ENCODE measurements at places on chromosomes 4 and X.

DNA sequence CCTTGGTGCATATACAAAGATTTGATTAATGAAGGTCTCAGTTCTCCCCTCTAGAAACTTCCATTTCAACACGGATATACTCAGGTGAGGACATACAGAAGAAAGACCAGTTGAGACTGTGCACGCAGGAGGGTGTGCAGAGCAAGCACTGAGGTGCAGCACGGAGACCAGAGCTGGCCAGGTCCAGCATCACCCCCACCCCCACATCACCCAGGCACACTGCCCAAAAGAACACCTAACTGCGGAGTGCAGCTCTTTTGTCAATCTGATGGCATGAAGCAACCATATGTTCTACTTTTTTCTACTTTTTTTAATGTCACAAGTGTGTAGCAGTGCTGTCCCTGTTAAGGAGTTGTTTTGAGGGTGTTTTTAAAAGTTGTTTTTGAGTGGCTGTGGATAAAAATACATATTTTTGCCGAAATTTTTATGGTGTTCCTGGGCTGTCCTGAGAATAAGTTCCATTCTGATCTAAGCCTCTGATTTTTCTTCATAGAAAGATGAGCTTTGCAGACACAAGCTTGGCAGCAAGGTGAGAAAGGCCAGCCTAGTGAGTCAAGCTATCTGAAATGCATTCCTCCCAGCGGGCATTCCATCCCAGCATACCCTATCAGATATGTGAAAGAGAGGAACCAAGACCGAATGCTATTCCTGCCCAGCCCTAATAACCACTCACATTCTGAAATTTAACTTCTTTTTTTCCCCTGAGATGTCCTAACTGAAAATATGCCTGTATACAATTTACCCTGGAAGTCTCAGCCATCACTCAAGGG lies 173.7 kb downstream of the PTTG2 start:
- no peak for DNase-seq

- DNase-seq = peak; percentile 76
Measured at GRCh38 chr4:120694973-120695372, 227.6 kb downstream of the PRDM5 start.

GRCh38 chrX:15497865-15498264 lies 2.7 kb upstream of the BMX start:
- DNase-seq = peak; percentile 13

- DNase-seq = no peak
Measured at GRCh38 chr4:133424605-133425004, 275.5 kb downstream of the PCDH10 start.

GRCh38 chr4:188903986-188904385 lies 764.7 kb downstream of the TRIML1 start:
- no peak for DNase-seq

GRCh38 chrX:107710617-107711391 lies 64.8 kb downstream of the TSC22D3 start:
- DNase-seq = peak; percentile 82

DNA sequence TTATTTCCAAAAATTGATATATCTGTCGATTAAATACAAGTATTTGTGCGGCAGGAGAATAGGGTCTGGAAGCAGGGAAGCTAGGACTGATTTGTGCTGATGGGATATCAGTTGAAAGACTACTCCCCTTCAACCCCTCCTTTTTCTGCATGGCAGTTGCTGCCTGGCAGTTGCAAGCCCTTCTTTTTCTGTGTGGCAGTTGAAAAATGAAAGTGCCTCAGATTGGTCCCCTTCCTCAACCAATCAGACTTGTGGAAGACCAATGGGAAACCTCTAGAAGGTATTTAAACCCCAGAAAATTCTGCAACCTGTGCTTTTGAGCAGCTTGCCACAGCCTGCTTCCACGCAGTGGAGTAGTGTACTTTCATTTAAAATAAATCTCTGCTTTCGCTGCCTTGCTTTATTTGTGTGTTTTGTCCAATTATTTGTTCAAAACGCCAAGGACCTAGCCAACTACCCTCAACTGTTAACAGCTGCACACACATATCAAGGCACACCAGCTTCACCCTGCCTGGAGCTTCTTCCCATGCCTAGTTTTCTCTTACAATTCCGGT lies 1.5 kb upstream of the TMA16 start:
- DNase-seq = no peak

DNA sequence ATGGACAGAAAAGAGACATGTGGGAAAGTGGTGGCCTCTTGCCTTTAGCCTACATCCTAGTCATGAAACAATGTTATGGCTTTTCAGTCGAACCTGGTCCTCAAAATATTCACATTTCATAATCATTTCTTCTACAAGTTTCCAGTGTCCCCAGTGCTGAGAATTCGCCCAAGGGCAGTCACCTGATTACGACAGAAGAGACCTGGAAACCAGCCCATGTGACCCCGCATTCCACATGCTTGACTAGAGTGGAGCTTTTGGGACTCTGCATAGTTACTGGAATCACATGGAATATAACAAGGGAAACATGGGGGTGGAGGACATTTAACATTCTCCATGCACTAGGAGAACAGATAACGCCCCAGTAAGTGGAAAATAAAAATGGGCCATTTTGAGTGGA lies 100.1 kb downstream of the PPARGC1A start:
- DNase-seq = peak; percentile 50

- DNase-seq = peak; percentile 84
Measured at GRCh38 chr4:56128213-56128612, 179.5 kb downstream of the CEP135 start.

DNA sequence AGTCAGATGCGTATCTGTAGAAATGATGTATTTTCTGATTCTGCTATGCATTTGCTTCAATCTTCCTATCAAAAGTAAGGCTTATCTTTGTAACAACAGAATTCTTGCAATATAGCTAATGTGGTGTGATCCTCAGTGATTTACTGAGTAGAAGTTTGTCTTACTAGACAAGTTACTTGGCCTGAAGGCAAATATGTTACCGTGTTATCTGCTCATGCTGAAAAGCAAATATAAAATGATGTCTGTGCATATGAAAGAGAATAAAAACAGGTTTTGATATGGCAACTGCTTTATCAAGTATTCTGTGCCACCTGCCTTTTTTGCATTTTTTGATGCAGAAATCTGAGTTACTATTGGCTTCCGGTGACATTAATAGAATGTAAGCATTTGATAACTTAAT lies 92.6 kb downstream of the TIGD2 start:
- DNase-seq = no peak

DNA sequence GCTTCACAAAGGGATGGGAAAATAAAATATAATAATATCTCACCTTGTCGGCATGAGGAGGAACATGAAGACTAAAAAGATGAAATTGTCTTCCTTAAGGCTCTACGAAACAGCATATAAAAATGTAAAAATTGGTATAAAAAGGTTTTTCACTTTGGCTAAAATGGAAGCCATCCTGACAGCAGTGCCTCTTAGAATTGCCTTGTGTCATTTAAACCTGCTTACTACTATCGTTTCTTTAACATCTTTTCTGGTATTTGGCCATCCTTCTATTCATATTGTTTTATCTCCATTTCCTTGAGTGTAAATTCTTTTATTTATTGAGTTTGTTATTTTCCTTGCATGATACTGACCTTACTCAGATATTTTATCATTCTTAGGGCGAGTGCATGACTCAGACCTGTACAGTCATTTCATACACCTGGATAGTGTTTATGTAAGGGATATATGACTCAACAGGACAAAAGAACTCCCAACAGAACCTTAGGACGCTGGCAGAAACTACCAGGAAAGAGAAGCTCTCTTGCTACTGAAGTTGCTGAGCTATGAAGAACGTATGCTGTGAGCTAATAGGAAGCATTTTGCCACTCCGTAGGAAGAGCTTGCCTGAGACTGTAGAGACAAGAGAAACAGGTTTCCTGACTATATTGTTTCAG lies 5.8 kb upstream of the CDKN2AIP start:
- peak; percentile 55 for DNase-seq
